Ovary (tissue), 10 donors: ENCODE measurements at places on chromosomes 12 and 14. TPM values are rescaled to one million over a fixed set of nuclear protein-coding genes. Genes with fewer than 3 reads are reported as not detected.
A peak's percentile ranks its signal among the peaks of the same experiment; 100 is the strongest.

TAS2R50 gene
- total RNA-seq: 1.4 TPM

GRCh38 chr14:63026491-63026890 lies 18.8 kb downstream of the KCNH5 start:
- no peak overlapping the region for H3K27ac ChIP-seq
- DNase-seq: no peak
- H3K27me3 ChIP-seq: no peaks in the 10 kb centered on the region
- H3K4me3 ChIP-seq: no peak overlapping the region

- no peak overlapping the region for H3K27ac ChIP-seq
- H3K36me3 ChIP-seq: no peaks in the 10 kb centered on the region
- peaks cover 2% of the 10 kb centered on the region for H3K4me1 ChIP-seq
- H3K4me3 ChIP-seq: no peak overlapping the region
- DNase-seq: no peak
These were observed 93.5 kb downstream of the GALNT8 start for GRCh38 chr12:4813741-4814140.

GRCh38 chr12:121581686-121582429 lies 1.0 kb upstream of the KDM2B start:
- H3K27ac ChIP-seq: peak overlapping the region; percentile 35
- H3K4me3 ChIP-seq: peak overlapping the region; percentile 5
- no peak for DNase-seq
- no peaks in the 10 kb centered on the region for H3K27me3 ChIP-seq
- peaks cover 10% of the 10 kb centered on the region for H3K4me1 ChIP-seq

DNA sequence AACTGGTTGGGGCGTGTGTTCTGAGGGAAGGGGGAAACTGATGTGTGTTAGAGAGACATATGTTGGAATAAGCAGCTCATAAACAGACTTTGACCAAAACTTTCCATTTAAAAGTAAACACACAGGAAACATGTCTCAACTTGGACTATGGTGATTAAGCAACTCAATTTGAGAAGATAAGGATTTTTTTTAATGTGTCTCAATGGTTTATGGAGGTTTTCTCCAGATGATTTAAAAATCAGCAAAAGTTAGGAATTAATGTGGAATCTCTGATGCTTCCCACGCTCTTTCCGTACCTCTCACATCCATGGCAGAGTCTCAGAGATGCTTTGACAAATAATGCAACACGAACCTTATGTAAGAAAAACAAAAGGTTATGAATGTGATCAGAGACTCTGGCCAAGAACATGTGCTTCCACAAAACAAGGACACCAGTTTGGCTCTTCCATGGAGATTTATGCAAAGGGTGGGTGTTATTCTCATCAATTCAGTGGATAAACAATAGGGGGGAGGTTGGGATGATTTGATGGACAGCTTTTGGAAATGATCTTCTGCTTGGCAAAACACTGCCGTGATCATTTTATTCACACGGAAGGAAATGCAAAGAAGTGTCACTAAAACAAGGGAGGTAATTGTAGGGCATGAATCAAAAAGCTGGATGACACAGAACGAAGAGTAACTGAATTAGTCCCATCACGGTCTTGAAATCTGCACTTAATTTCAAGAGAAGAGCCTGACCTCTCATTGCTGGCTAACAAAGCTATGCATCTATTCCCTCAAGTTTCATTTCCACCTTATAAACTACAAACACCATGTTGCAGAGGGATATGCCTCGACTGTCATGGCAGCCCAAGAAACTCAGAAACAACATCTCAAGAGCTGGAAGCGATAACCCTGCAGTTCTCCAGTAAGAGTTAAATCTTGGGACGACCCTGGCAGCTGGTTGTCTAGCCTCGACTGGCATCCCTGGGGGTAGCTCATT lies 76.5 kb downstream of the FOXN3 start:
- H3K27me3 ChIP-seq: no peaks in the 10 kb centered on the region
- no peaks in the 10 kb centered on the region for H3K36me3 ChIP-seq
- peaks cover 37% of the 10 kb centered on the region for H3K4me1 ChIP-seq
- DNase-seq: no peak
- peak overlapping the region; percentile 25 for H3K27ac ChIP-seq
